ENCODE measurements at places on chromosomes 16 and 17.

DNA sequence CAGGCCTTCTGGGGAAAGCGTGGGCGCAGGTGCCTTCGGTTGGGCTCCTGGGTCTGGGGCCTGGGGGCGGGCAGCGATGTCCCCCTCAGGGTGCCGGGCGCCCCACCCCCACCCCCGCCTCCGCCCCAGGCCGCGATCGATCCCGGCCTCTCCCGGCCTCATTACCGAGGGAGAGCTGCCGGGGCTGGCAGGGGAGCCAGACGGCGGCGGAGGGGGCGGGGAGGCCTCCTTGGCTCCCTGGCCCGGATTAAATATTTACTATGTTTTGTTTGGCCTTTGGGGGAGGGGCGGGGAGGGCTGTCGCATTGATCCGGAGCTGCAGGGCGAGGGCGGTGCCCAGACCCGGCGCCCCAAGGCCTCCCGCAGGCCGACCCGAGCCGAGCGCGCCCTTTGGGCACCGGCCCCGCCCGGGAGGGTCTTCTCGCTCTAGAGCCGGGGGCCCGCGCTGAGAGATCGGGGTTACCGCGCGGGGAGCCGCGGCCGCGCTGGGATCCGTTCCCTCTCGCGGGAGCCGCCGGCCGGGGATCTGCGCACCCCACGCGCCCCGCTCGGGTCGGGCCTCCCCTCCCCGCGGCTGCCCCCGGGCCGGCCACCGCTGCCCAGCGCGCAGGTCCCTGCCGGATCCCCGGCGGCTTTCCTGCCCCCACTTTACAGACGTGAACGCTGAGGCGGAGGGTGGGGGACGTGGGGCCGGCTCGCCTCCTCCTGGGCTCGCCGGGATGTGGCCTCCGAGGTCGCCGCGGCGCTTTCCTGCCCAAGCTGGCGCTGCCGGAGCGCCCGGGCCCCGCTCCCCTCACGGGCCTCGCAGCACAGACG is 27.0 kb downstream of the RTN4RL1 start:
- DNase-seq: no peak

- DNase-seq: no peak
Measured at GRCh38 chr16:84513123-84513522, 8.7 kb upstream of the MEAK7 start.

- DNase-seq: no peak
Measured at GRCh38 chr17:57402681-57403180, 146.4 kb downstream of the MSI2 start.

GRCh38 chr17:64028874-64029464 is 8.5 kb upstream of the ICAM2 start:
- DNase-seq: no peak

GRCh38 chr17:65122836-65123756 is 14.1 kb upstream of the RGS9 start:
- peak; percentile 94 for DNase-seq

DNA sequence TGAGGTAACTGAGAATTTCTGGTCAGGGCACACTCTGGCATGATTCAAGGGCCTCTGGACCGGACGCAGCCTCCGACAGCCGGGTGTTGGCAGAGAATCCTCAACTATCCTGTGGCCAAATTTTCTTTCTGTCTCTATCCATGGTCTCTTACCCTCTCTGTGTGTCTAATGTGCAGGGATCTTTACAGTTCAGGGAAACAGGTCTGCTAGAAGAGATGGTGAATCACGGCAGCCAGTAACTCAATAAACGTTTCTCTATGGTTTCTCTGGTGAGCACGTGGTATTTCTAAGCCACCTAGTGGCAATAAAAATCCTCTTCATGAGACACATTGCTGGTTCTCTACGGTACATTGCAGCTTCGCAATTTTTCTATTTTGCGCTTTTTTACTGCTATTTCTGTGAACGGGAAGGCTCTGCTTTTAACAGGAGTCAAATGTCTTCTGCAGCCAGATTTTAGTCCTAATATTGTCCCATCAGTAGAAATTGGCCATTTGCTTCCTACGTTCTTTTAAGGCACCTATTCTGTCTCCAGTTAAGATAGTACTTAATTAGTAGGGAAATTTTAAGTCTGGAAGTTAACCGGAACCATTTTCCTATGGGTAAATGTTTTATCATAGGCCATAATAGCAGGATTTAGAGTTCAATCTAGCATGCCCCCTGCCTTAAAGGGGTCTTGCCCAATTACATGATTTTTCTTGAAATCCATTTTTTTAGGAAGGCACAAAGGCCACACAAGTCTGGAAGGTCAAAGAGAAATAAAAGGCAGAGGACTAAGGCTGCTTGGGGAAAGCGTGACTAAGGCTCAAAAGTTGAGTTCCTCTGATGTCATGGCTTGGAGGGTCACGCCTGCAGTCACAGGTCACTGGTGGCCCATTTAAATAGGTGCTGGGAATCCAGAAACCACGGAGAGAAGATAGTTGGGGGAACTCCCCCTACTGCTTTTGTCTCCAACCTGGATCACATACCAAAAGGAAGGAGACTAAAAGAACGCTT is 31.5 kb downstream of the QPRT start:
- DNase-seq: peak; percentile 74

- DNase-seq: no peak
Measured at GRCh38 chr16:10352262-10352661, 33.6 kb upstream of the ATF7IP2 start.

DNA sequence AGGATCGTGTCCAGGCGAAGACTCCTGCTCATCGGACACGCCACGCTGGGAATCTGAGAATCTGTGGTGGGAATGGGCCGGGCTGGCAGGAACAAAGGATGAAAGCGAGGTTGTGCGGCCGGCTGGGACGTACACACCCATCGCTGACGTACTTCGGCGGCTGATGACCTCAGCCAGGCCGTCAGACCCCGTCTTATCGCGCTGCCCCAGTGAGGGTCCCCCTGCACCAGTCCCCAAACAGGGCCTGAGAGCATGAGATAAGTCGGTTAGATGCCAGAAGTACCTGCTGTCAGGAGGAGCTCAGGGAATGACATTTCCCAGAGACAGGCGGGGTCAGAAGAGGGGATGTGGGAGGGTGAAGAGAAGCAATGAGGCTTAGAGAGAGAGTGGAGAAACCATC is 16.0 kb upstream of the SP6 start:
- no peak for DNase-seq

DNA sequence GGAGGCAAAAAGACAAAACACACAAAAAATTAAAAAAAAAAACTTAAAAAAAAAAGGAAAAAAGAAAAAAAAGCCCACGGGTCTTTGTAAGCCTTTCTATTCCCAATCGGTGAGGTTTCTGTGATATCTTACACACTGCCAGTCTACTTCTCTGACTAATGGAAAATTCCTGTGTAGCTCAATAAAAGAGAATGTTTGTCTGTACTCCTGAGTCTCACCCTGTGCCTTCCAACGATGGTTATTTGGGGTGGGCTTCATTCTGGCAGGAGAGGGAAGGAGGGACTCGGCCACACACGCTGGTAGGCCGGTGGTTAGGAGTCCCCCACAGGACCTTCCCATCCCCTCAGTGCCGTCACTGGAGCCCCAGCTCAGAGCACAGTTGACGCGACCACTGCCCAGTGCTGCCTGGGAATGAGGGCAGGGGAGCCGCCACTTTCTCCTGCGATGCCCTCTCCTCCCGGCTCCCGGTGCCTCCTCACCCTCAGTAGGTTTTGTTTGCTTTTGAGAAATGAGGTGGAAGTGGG is 68.0 kb downstream of the AMFR start:
- peak; percentile 37 for DNase-seq

GRCh38 chr17:43085474-43085873 is 39.7 kb downstream of the BRCA1 start:
- DNase-seq: peak; percentile 16

DNA sequence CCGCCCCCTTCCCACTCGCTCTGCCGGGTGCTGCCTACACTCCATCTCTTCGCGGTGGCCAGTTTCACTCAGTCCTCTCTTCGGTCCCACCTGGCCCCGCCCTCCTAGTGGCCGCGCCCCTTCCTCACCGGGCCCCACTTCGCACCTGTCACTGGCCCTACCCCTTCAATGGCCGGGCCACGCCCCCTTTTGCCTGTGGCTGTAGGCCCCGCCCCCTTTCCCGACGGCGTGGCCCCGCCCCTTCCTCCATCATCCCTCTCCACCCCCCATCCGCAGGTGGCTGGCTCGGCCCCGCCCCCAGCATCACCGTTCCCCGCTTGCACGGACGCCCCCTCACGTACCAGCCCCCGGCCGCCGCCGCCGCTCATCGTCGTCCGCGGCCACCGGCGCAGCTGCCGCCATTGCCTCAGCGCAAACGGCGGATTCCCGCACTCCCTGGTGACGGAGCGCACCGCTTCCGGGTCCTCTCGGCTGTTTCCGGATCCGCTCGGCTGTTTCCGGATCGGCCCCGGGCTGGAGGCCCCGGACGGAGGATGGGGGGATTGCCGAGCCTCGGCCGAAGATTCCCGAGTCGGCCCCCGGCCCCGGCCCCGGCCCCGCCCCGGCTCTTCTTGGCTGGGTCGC is at the start of gene RABEP2:
RABEP2 (minus strand) TSS at position 477 of the 624 bp plus-strand sequence; CDS start at position 402, 75 bp downstream.
- DNase-seq: peak; percentile 98

DNA sequence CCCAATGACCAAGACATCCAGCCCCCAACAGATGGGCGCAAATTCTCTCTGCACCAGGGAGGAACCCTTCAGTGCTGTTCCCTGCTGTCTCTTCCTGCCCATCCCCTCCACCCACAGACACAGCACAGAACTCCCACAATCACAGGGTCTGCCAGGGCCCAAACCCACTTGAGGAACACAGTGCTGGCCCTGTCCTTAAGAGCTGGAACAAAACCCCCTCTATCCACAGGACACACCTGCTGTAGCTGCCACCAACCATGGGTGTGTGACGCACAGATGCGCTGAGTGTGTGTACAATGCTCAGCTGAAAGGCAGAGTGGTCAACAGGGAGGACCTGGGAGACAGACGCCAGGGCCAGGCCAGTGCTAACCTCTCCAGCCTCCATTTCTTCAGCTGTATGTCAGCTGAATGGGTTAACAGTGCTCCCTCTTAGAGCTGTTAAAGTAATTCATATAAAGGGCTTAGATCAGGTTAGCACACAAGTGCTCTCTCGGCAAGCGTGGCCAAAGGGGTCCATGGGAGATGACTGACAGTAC is 62.1 kb downstream of the AMFR start:
- no peak for DNase-seq

- no peak for DNase-seq
Measured at GRCh38 chr16:30184891-30185682, 1.7 kb downstream of the CORO1A start.

DNA sequence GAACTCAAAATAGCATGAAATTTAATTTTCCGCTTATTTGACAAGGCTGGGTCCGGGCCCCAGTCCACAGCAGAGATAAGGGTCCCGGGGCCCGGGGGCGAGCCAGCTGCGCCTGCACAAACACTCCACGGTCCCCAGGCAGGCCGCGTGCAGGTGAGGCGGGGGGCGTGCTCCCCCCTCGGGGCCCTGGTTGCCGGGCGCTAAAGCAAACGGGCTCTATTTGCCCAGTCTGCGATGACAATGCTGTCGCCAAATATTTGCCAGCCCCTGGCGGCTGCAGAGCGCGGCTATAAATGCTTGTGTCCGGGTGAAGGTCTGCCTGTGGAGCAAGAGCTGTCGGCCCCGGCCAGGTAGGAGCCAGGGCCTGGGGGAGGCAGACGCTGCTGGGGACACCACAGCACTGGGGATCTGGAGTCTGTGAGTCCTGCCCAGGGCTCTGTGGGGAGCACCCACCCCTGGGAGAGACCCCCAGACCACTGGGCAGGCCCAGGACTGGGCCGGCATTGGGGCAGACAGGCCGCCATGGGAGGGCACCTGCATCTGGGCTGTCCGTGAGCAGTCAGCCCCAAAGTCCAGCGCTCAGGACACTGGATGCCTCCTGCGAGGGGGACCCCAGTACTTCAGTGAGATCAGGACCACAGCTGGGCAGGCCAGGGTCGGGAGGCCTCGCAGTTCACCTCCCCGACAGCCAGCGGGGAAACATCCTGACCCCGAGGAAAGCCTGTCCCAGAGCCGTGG is at the start of gene PERCC1:
PERCC1 (plus strand) TSS at position 320 of the 738 bp plus-strand sequence. CDS start 1,516 bp downstream, outside the sequence.
- no peak for DNase-seq

DNA sequence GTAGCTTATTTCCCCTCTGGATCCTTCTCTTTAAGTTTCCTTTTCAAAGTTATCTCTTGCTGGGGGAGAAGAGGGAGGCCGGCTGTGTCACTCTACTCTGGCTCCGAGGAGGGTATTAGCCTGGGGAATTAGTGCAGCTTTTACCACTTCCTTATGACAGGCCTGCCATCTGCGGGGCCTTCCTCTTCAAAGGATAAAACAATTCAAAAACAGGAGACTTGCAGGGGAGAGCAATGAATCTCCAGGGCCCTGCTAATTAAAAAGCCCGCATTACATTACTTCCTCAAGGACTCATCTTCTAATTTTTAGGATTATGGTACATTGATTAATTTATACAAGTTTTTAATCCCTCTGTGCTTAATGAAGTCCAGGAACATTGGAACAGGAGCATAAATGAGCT is 190.9 kb upstream of the CDH5 start:
- no peak for DNase-seq

DNA sequence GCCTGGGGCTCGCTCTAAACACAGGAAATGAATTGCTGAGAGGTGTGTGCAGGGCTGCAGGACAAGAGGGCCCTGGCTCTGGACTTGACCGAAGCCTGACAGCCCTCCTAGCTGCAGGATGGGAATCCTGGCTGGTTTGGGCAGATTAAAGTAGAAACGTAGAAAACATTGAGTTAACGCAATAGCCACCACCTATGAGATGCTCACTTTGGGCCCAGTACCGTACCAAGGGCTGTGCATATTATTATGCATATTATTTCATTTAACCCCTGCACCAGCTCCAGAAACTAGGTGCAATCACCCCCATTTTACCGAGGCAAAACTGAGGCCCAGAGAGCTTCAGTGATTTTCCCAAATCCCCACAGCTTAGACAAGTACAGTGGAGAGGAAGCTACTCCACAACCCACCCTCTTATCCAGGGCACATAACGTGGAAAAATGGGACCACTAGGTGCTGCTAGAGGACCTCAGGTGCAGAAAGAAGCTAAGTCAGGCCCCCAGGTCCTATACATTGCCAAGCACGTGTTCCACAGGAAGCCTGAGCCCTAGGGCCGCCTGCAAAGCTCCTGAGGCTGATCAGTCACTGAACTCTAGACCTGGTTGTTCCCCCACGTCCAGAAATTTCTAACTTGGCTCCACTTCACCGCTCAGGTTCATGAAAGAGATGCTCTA is 79.2 kb downstream of the MYH11 start:
- DNase-seq: peak; percentile 24

- peak; percentile 94 for DNase-seq
Measured at GRCh38 chr17:49401971-49402611, 12.6 kb downstream of the PHB1 start.

GRCh38 chr16:4790261-4790660 is 2.1 kb upstream of the SEPTIN12 start:
- DNase-seq: no peak

DNA sequence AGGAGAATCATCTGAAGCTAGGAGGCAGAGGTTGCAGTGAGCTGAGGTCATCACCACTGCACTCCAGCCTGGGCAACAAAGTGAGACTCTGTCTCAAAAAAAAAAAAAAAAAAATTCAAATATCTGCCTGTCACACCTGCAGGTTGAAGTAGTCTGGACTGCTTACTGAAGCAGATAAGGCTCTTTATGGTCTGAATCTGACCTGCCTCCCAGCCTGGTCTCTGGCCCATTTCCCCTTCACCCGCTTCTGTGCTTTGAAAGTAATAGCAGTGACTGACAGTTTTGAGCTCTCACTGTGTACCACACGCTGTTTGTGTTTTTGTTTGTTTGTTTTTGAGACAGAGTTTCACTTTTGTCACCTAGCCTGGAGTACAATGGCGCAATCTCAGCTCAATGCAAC is 5.8 kb downstream of the SEZ6L2 start:
- no peak for DNase-seq

GRCh38 chr16:88141580-88141979 is 190.3 kb downstream of the BANP start:
- no peak for DNase-seq

All from COLO829 (cell line).